ENCODE measurements at places on chromosomes 4 and X.

DNA sequence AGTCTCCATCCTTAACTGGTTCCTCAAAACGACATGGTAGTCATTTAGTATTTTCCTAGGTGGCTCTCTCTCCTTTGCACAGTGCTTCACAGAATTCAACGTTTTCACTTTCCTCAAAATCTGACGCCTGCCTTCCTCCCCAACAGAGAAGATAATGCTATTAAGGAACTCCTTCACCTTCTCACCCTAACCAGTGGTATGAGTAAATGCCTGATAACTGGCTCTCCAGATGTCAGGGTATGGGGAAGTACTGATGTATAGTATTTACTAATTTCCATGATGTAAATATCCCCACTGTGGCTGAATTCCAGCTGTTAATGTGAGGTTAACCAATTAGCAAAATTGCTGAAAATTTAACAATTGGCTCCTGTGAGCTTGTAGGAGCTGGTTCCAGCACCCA lies 28.8 kb upstream of the NSUN7 start:
- DNase-seq = peak; percentile 74

GRCh38 chr4:7160439-7160838 lies 31.9 kb upstream of the SORCS2 start:
- no peak for DNase-seq

GRCh38 chr4:82667761-82668480 lies 106.1 kb upstream of the TMEM150C start:
- no peak for DNase-seq

DNA sequence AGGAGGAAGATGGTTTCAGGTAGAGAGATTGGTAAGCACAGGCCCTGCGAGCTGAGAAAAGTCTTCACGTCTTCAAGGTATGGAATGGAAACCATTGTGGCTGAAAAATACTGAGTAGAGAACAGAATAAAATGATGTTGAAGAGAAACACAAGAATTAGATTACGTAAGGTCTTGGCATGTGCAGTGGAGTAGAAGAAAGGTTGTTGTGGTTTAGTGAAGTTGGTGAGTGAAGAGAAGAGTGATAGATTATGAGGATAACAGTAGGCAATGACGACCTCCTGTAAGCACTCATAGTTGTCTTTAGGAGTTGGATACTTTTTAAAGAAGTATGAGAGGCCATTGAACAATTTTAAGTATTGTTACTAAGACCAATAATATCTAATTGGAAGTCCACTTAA lies 642.6 kb downstream of the PCDH7 start:
- DNase-seq = no peak

DNA sequence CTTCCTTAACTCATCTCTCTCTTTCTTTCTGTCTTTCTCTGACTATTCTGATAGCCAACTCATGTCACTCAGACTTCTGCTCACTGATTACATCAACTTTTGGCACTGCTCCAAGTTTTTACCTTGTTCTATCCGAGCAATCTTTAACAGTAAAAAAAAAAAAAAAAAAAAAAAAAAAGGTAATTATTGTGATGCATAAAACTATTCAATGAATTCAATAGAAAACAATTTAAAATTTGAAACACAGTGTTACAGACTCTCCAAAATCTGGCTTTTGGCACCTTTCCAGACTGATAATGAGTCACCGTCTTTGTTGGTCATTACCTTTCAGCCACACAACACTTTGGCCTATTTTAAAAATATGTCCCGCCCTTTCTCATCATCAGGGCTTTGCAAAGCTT lies 229.5 kb downstream of the GALNTL6 start:
- no peak for DNase-seq

GRCh38 chrX:150547375-150548115 lies 20.9 kb upstream of the MTM1 start:
- DNase-seq = peak; percentile 59

- DNase-seq = no peak
Observed at GRCh38 chr4:173166491-173166890, 2.1 kb upstream of the GALNT7 start.

DNA sequence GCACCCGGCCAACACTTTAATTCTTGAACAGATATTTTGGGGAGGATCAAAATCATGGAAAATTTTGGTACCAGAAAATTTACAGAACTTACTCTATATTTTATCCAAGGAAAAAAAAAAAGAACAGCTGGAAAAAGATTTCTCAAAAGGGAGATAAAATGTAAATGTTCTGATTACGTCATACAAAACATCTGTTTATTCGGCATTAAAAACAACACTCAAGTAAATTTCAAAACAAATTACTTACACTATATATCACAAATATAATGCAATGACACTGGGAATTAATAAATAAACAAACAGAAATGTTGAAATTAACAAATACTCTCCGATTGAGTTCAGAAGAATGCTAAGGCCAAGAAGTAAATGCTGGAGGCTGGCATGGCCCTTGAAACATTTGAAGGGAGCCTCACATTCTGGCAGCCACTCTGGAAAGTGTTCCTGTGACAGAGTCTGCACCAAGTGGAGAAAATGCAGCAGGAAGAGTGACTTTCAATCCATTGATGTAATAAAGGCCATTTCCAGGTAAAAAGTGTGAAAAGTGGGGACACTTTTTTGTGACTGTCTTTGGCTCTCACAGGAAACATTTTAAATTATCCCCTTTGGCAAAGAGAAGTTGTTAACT lies 486.0 kb upstream of the CTSO start:
- no peak for DNase-seq

DNA sequence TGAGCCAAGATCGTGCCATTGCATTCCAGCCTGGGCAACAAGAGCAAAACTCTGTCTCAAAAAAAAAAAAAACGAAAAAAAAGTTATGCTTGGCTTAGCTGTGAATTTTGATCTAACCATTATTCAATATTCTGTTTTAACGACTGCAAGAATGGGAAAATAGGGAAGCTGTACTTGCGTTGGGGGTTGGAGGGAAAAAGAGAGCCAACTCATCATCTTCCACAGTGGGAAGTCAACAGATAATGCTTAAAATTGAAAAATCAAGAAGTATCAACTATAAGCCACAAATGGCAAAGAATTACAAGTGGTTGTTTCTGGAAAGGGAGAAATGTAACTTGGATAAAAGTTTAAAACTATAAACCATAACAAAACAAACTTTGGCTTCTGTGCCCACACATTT lies 2.9 kb downstream of the TEC start:
- peak; percentile 45 for DNase-seq

DNA sequence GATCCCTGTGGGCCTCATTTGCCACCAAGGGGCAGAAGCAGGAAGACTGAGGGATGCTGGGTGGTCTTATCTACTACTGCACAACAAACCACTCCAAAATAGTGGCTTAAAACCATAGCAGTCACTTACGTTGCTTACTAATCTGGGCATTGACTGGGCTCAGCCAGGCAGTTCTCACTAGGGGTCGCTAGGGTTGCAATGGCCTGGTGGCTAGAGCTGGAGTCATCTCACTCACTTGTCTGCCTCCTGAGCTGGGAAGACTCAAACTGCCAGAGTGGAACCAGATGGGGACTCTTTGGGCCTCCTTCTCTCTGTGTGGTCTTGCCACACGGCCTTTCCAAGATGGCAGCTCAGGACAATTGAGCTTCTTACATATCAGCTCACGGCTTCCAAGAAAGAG lies 216.3 kb upstream of the BCOR start:
- DNase-seq = peak; percentile 2

DNA sequence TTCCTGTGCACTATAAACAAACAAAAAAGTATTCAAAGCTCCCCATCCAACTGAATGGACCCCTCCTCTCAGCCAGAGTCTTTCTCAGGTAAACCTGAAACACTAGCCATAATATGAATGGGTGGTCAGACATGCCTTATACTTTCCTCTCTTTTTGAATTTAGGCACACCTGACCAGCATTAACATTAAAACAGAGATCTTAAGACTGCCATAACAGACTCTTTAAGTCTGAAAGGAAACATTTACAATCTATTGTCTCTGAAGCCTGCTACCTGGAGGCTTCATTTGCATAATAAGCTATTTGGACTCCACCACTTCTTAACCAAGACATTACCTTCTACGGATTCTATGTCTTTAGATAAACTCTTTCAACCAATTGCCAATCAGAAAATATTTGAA lies 56.9 kb upstream of the SPIN4 start:
- DNase-seq = no peak

DNA sequence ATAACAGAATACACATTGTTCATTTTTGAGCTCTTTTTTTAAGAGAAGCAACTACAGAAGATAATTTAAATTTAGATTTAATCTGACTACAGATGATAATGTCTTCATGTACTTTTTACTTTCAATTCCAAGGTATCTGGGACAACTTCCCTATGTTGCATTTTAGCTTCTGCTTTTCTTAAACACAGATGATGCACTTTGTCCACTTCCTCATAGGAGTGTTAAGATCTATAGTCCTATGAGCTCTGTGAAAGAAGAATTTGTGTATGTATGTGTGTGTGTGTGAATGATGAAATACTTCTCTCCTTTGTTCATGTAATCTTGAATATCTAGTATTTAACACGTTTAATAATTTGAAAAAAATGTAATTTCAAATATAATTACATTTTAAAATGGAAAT lies 5.3 kb upstream of the FHIP1A start:
- peak; percentile 74 for DNase-seq

DNA sequence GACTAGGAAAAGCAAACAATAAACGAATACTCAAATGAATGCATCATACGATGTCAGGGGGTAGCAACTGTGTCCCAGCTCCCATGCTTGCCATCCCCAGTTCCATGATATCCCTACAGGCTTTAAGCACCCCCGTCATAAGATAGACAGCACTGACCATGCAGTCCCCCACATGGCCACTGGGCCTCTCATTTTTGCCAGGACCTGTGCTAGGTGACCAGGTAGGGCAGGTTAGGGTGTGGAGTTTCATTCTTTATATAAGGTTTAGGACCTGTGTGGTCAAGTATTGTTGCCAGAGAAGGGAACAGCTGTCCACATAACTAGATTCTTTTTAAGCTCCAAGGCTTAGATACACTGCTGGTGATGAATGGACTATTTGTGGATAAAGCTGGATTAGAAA lies 9.7 kb downstream of the PPEF2 start:
- no peak for DNase-seq

GRCh38 chr4:170476351-170476750 lies 386.6 kb upstream of the AADAT start:
- DNase-seq = no peak

DNA sequence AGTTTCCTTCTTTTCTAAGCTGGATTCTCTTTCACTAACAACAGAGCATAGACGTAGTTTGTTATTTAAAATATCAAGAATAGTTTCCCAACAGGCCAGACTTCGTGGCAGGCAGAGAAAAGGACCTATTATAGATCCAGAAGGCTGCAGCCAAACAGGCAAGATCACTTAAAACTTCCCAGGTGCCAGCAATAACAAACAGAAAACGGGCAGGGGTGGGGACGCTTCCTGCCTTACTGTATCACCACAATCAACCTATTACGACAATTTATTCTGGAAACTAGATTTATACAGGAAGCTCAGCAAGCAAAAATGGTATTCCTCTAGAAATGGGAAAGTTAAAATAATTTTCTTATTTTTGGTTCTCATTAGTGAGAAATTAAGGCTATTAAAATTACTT lies 22.1 kb downstream of the RWDD4 start:
- no peak for DNase-seq

DNA sequence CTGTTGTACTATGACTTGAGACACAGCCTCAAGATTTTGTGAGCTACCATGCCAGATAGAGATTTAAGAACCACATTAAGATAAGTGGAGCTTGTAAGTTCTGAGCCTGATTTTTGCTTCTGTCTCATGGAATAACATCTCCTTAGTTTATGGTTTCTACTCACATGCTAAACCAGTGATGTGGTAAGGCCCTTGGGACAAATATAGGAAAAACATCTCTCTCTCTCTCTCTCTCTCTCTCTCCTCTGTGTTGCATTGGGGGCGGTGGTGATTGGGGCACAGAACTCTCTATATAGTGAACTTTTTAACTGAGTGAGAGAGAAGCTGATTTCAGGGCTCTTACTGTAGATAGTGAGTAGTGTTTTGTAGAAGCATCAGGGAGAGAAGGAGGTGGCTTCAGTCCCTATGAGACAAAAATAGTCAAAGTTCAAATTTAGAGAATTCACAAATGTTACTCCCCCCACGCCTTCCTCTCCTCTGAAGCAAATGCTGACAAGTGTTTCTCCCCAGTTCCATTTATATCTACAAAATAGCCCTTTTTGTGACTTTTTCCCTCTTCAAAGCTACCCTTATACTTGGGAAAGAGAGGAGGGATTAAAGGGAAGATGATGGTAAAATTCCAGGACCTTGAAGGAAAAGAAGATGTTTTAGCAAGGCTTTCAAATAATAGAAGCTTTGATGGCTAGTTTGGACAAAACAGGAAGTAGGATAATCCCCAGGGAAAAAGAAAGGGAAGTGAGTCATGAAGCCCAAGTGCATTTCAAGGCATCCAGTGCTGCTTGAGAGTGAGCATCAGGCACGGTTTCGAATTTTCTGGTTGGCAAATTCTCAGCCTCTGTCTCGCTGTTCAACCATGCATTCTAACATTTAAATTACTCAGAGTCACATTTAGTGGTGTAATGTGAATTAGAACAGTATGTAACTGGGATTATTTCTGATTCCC lies 134.3 kb upstream of the AP1S2 start:
- peak; percentile 63 for DNase-seq

GRCh38 chr4:186920992-186921391 lies 197.3 kb upstream of the FAT1 start:
- no peak for DNase-seq

DNA sequence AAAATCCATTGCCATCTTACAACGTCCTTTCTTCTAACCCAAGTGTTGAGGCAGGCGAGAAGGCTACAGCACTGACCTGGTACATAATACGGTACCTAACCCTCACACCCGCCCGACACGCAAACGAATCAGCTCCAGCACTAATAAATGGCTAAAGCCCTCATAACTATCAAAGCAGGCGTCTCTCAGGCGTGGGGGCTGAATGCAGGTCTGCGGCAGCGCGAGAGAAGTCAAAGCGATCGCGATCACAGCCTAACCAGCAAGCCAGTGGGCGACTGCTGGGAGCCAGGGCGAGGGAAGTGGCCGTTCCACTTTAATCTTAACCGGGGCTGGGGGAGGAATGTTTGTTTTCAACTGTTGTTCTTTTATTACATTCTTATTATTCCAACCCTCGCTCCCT lies 1.5 kb downstream of the CDX4 start:
- no peak for DNase-seq

DNA sequence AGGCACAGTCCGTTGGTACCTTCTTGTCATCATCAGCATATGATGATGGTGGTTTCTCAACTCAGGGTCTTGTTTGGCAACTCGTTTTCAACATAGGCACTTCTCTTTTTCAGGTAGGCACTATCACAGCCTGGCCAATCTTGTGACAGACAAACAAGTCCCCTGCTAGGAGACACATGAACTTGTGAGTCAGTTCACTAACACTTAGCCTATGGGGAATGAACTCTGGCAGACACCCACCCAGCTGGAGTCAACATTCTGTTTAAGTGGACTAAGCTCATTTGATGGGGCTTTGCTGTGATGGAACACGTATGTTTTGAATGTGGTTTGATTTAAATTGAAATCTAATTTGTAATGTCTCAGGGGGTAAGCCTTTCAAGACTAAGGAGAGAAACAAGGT lies 100.7 kb upstream of the MAMLD1 start:
- no peak for DNase-seq

- DNase-seq = no peak
Observed at GRCh38 chr4:8765631-8766590, 105.7 kb downstream of the HMX1 start.

GRCh38 chr4:153950100-153950979 lies 161.5 kb upstream of the SFRP2 start:
- DNase-seq = no peak

- peak; percentile 3 for DNase-seq
Observed at GRCh38 chr4:98728433-98728832, 70.0 kb upstream of the TSPAN5 start.
